ENCODE measurements at places on chromosomes 1 and 21.

GRCh38 chr1:66240491-66241484 lies 293.2 kb upstream of the SGIP1 start:
- no peaks in the 10 kb centered on the region for H3K36me3 ChIP-seq
- no peak overlapping the region for H3K27ac ChIP-seq
- H3K27me3 ChIP-seq, result peaks cover 12% of the 10 kb centered on the region
- H3K4me3 ChIP-seq, result no peak overlapping the region

DNA sequence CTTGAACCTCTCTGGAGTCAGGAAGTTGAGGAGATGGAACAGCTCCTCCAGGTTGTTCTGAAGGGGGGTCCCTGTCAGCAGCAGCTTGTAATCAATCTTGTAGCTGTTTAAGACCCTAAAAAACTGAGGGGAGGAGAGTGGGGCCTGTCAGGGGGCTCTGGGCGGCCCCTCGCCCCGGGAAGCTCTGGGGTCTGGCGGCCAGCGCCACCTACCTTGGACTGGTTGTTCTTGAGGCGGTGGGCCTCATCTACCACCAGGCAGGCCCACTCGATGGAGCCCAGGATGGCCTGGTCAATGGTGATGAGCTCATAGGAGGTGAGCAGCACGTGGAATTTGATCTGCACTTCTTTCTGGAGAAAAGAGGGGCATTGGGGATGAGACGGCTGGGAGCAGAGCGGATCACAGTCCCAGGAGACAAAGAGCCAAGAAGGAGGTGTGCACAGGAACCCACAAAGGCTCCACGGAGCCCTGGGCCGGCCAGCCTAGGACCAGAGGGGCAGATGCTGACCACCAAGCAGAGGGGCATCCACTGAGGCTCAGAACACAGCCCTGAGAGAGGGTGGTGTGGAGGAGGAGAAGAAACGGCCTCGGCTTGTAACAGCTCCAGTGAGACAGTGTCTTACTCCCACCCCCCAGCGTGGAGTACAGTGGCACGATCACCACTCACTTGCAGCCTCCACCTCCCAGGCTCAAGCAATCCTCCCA lies 43.5 kb downstream of the CHD5 start:
- H3K4me3 ChIP-seq, result no peak overlapping the region
- H3K27me3 ChIP-seq, result peaks cover 3% of the 10 kb centered on the region
- H3K4me1 ChIP-seq, result no peaks in the 10 kb centered on the region
- H3K36me3 ChIP-seq, result no peaks in the 10 kb centered on the region
- no peak for DNase-seq

- H3K27me3 ChIP-seq, result peaks cover 18% of the 10 kb centered on the region
- no peaks in the 10 kb centered on the region for H3K36me3 ChIP-seq
- H3K4me1 ChIP-seq, result peaks cover 35% of the 10 kb centered on the region
- DNase-seq, result no peak
- H3K4me3 ChIP-seq, result no peak overlapping the region
- H3K27ac ChIP-seq, result no peak overlapping the region
These were observed 184.5 kb downstream of the FASLG start for GRCh38 chr1:172843444-172843843.

GRCh38 chr1:56808410-56808809 lies 10.8 kb downstream of the FYB2 start:
- no peak overlapping the region for H3K4me3 ChIP-seq
- peaks cover 18% of the 10 kb centered on the region for H3K27me3 ChIP-seq
- H3K27ac ChIP-seq, result no peak overlapping the region
- H3K36me3 ChIP-seq, result no peaks in the 10 kb centered on the region

GRCh38 chr21:29431178-29431577 lies 132.5 kb downstream of the BACH1 start:
- no peaks in the 10 kb centered on the region for H3K27me3 ChIP-seq
- no peak overlapping the region for H3K27ac ChIP-seq
- no peak overlapping the region for H3K4me3 ChIP-seq

DNA sequence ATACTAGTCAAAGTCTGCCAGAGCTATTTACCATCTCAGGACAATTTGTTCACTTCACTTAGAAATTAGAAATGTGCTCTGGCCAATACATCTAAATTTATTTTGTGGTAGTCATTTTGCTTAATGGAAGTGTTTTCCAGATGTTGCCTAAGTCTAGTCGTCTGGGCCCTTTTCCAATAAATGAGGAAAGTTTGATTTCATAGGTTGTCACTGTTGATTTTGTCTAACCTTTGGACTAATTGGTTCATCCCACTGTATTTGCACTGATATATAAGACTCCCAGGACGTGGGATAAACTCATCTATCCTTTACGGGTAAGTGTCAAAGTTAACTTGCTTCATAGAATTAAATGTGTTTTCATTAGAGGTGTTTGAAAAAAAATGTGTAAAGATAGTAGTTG lies 79.1 kb downstream of the TPR start:
- no peaks in the 10 kb centered on the region for H3K36me3 ChIP-seq
- H3K4me3 ChIP-seq, result no peak within 1 kb of the TSS
- no peak within 1 kb of the TSS for H3K27ac ChIP-seq

DNA sequence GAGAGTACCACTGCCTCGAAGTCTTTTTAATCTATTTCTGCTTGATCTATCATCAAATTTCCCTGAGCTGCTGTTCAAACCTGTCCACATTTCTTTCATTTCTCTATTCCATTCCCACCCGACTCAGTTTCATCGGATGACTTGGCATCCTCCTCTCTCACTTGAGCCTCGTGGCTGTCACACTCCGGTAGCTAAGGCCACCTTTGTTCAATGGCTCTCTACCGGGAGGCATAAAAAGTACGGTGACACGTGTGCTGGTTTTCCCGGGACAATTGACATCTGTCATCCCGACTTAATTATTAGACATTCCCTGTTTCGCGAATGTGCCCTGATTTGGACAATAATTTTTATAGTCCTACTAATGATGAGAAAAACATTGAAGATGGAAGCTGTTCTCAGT lies 22.6 kb downstream of the MIS18A start:
- no peaks in the 10 kb centered on the region for H3K36me3 ChIP-seq
- H3K4me3 ChIP-seq, result no peak overlapping the region
- no peak for DNase-seq
- H3K4me1 ChIP-seq, result no peaks in the 10 kb centered on the region
- peaks cover 7% of the 10 kb centered on the region for H3K27me3 ChIP-seq

- peaks cover 27% of the 10 kb centered on the region for H3K27me3 ChIP-seq
- no peaks in the 10 kb centered on the region for H3K36me3 ChIP-seq
- DNase-seq, result no peak
- peaks cover 2% of the 10 kb centered on the region for H3K4me1 ChIP-seq
- no peak overlapping the region for H3K27ac ChIP-seq
These were observed 41.4 kb upstream of the NFASC start for GRCh38 chr1:204829133-204829825.

- DNase-seq, result no peak
- peaks cover 3% of the 10 kb centered on the region for H3K27me3 ChIP-seq
- H3K4me1 ChIP-seq, result no peaks in the 10 kb centered on the region
- no peak overlapping the region for H3K4me3 ChIP-seq
These were observed 273.2 kb downstream of the GRIK3 start for GRCh38 chr1:36761113-36761512.

DNA sequence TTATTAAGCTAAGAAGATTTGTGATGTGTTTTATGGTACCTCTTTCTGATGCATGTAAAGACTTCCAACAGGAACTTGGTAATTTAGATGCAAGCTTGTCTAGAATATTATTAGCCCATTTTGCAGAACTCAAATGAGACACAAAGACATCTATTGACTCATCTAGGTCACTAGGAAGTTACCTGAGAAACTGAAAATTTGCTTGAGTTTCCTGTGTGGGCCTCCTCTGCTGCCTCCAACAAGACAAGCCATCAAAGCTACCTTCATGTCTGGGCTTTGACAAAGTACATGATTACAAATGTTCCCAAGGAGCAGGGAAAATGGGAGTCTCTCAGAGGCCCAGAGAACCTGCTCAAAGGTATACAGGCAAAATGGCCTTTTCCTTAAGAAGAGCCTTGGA lies 5.6 kb downstream of the RUNX1 start:
- peaks cover 96% of the 10 kb centered on the region for H3K4me1 ChIP-seq
- H3K36me3 ChIP-seq, result peaks cover 10% of the 10 kb centered on the region
- no peak for DNase-seq
- peak overlapping the region; percentile 45 for H3K4me3 ChIP-seq
- no peaks in the 10 kb centered on the region for H3K27me3 ChIP-seq

DNA sequence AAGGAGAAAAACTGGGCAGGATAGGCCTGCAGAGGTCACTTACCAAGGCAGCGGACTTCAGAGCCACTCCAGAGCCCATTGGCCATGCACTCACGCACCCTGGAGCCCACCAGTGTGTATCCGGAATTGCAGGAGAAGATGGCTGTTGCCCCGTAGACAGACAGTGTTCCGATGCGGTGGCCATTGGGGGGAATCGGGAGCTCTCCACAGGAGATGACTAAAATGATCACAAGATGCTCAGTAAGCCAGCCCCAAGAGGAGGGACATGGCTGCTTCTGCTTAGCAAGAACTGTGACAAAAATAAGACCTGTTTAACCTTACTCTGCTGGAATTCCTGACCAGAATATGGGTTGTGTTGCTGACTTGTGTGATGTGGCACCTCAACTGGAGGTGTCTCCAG lies 96.9 kb downstream of the ZSCAN20 start:
- no peaks in the 10 kb centered on the region for H3K36me3 ChIP-seq
- no peak overlapping the region for H3K27ac ChIP-seq
- no peak overlapping the region for H3K4me3 ChIP-seq
- H3K27me3 ChIP-seq, result peaks cover 22% of the 10 kb centered on the region
- no peaks in the 10 kb centered on the region for H3K4me1 ChIP-seq
